DND-41 (cell line): ENCODE measurements at places on chromosomes 11 and 22.

- no peak for DNase-seq
Observed at GRCh38 chr22:49785046-49785521, 42.6 kb downstream of the BRD1 start.

DNA sequence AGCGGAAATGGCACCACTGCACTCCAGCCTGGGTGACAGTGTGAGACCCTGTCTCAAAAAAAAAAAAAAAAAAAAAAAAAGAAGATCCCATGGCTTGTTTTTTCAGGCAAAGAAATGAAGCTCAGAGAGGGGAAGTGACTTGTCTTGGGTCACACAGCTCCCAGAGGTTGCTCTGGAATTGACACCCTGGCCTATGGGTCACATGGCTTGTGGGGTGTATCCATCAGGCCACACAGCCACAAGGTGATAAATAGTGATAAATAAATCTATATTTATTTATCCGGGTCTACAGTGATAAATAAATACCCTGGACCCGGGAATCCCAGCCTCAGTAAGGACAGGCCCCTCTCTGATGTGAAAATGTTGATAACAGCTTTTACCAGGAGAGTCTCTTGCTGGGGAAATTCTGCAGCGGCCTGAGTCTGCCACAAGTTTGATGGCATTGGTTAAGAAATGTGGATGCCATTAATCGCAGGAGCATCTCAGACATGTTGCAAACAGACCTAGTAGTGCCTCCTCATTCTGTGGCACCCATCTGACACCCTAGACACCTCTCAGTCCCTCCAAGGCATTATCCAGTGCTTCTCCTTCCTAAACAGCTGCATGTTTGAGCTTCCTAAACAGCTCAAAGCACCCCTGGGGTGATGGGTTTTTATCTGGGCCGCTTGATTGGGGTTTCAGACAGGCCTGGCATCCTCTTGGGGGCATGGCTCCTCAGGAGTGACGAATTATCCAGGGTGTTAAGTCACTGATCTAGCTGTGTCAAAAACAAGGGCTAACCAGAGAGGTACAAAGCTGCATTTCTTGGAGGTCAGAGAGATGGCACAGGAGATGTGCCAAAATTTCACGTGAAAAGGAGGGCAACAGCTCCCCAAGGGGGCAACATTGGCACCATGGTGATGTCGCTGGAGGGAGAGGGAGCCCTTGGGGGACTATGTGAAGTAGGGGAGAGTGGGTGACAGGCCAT, 1.9 kb upstream of the EMID1 start:
- peak; percentile 41 for DNase-seq

GRCh38 chr11:44983786-44984185, 33.1 kb upstream of the TP53I11 start:
- DNase-seq: no peak

- peak; percentile 53 for DNase-seq
Observed at GRCh38 chr22:49305214-49305965, 522.3 kb downstream of the BRD1 start.

DNA sequence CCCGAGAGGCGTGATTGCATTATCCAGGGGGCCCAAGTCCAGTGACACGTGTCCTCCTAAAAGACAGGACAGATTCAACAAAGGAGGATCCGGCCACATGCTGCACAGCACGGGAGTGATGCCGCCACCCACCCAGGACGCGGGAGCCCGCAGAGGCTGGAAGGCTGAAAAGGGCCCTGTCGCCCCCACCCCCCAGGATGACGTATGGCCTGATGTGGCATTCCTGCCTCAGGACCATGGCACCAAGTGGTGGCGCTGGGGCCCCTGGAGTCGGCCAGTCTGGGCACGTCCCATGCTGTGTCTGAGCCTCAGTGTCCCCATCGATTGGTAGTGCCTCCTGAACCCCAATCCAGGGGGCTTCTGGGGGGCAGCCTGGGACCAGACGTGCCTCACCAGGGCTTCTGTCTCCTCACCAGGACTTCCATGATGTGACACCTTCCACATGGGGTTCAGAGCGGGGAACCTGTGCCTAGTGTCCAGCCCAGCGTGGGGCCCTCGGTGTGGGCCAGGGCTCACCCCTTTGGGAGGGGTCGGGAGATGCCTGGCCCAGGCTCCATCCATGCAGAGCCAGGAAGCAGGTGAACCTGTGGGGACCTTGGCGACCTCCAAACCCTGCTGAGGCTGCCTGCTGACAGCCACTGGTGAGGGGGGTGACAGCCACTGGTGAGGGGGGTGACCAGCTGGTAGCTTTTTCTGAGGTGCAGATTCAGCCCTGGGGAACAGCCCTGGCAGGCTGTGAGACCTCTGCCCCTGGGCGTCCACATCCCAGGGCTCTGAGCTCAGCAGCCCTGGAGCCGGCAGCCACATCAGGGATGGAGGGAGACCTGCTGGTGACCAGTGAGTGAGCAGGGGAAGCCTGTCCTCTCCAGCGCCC, 75.3 kb downstream of the KCNQ1 start:
- no peak for DNase-seq
